ENCODE measurements at places on chromosomes 3 and 15.

DNA sequence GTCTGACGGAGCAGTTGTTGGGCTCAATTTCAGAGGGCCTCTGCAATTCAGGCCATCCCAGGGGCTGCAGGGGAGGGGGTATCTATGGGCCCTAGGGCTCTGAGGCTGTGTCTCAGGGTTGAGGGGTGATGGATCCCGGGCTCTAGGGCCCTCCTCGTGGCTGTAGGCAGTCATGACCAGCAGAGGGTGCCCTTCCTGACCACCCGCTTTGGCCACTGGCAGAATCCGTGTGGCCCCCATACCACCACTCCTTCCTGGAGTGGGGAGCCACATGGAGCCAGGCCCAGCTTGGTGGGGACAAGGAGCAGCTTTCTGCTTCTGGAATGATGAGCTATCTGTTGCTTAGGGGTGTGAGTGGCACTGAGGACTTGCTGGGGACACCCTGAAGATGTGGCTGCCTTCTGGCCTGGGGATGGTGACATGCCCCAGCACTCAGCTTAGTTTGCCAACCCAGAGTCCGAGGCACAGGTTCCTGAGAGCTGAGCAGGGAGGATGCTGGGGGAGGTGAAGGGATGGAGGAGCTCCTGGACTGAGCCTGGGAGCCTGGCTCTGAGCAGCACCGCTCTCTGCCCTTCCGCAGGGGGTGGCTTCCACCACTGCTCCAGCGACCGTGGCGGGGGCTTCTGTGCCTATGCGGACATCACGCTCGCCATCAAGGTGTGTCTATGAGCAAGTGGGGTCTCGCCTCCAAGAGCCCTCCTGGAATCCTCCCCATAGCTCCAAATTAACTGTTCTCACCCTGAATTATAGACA, 20.2 kb downstream of the HDAC11 start:
- no peak for DNase-seq

DNA sequence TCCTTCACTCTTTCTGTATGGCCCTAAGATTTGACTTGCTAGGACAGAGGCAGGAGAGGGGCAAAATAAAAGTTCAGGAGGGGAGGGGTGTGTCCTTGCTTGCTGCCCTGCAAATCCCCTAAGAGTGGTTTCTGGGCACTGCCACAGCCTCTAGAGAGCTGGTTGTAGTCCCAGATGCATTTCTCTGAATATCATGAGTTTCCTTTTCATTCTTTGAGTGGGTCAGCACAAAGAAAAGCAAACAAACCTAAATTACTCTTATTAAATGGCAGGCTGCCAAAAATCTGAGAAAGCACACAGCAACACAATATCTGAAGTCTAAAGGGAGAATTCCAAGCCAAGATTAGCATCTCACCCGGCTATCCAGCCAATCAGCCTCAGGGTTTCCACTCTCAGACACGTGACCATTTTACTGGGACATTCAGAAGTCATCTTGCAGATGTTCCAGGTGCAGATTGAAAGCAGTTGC, 919.3 kb downstream of the TUSC7 start:
- no peak for DNase-seq

- DNase-seq: no peak
Measured at GRCh38 chr3:150271591-150271960, 136.5 kb upstream of the TSC22D2 start.

- DNase-seq: no peak
Measured at GRCh38 chr15:59548501-59549226, 62.9 kb upstream of the GCNT3 start.

GRCh38 chr15:29003840-29004233, 118.1 kb downstream of the APBA2 start:
- DNase-seq: no peak

DNA sequence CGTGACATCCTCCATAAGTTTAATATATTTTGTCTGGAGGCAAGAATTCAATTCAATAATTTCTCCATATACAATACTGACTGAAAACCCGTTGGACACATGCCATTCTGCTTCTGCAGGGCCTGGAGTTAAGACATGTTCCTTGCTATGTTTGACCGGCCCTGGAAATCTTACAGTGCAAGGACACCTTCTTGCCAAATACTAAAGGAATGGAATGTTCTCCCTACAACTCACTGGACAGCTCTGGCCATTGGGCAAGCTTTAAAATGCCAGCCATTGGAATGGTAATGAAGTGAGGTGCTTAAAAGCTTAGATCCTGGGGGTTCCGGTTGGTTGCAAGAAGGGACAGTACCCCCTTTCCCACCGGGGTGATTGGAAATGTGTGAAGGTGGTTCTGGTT, 329.8 kb upstream of the PROK2 start:
- no peak for DNase-seq
